ENCODE measurements at places on chromosomes 2 and 18.

- no peak for DNase-seq
These were observed 47.9 kb downstream of the ANKMY1 start for GRCh38 chr2:240509667-240510512.

GRCh38 chr2:98084869-98085238 lies 2.1 kb upstream of the VWA3B start:
- no peak for DNase-seq

DNA sequence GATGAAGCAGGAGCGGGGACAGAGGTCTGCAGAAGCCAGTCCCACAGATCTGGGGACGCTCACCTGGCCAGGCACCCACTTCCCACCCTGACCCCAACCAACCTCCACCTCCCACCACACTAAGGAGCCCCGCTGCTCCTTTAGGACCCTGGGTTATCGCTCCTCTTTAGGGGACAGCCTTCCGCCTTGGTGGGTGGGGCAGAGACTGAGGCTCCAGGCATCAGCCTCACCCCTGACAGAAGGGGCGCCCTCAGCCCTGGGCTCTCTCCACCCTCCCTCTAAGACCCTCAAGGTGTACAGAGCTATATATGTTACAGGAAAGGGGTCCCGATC lies 33.5 kb upstream of the SLC66A3 start:
- DNase-seq, result no peak

DNA sequence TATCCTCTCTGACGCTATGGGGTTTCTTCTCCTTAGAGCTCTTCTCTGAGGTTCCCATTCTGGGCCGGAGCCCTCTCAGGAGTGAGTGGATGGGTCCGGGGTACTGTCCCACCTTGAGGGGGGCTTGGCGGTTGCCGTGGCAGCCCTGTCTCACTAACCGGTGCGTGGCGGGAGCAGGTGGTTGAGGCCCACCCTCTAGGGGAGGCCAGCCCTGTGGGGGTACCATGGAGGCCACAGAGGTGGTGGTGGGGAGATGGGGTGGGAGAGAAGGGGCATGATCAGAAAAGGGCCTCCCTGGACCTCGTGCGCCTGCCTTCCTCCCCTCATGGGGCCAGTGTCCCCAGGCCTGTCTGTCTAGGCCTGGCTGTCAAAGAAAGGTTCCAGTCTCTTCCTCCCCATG lies 22.3 kb downstream of the IGFBP5 start:
- DNase-seq, result no peak

DNA sequence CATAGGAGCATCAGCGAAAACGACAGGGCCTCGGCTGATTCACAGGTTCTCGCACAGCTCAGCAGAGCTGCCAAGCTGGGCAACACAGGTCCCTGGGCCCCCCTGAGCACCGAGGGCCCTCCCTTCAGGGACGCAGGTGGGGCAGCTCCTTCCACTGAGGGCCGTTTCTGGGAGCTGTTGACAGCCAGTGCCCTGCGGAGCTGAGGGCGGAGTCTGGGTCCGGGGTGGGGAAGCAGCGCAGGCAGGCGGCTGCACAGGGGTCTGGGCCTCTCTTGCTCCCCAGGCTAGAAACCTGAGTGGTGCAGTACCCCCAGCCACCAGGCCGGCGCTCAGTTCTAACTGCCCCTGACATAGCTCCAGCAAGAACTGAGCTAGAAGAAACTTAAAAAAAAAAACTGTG lies 65.7 kb downstream of the PXDN start:
- DNase-seq, result no peak

DNA sequence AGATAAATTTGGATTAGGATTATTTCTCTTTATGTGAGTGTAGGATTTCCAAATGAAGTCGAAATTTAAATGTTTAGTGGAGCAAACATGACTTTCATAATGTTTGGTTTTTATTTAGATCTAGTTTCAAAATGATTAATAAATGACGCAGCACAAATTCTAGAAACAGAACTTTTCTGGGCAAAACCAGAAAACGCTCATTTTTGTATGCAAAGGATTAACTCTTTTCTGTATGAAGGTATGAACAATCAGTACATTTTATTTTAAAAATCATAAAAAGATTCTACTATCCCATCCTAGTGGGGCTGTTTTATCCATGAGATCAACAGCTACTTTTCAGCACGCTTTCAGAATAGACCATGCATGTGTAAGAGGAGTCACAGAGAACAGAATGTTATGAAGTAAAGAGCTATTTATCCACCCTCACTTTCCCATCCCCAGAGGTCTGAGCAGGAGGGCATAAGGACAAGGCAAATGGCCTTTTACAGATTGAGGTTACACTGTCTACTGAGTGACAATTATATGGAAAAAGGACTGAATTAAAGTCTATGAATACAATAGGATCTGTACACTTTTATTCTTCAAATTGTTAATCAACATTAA lies 270.8 kb downstream of the ZEB2 start:
- DNase-seq, result no peak

DNA sequence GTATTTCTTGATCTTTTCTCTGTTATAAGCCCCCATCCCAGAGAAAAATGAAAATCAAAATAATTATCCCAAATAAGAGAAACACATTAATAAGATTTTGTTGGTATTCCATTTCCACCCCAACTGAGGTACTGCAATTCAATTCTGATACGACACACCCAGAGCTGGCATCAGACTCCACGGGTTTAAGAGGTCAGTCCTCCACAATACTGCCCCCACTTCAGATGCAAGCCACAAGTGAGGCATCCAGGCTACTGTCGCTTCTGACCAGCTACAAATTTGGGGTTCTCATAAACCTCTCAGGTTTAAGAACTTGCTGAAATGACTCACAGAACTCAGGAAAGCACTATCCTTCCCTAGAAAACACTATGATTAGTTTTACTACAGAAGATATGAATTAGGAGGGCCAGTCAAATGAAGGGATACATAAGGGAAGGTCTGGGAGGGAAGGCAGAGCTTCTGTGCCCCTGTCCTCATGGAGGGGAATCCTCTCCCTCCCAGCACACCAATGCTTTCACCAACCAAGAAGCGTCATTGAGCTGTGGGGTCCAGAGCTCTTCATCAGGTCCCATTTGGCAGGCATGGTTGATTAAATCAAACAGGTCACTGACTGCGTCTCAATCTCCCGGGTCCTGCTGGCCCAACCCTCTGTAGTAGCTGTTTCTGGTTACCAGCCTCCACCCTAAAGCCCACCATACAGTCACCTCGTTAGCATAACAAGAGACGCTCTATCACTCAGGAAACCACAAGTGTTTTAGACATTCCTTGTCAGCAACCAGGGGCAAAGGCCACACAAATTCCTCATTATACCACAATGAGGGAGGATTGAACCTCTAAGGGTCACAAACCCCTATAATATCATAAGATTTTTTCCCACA lies 46.2 kb downstream of the IWS1 start:
- DNase-seq, result no peak

DNA sequence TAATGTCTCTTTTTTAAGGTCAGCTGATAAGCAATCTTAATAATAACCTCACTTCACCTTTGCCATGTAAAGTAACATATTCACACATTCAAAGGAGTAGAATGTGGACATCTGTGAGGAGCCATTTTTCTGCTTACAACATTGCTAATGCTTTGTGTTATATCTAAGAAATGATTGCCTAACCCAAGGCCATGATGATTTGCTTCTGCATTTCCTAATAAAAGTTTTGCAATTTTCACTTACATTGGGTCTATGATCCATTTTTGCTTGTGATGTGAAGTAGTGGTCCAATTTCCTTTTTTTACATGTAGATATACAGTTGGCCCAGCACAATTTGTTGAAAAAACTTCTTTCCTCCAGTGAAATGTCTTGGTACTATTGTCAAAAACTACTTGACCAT lies 22.0 kb downstream of the RELCH start:
- DNase-seq, result no peak

- no peak for DNase-seq
These were observed 141.8 kb upstream of the MYT1L start for GRCh38 chr2:2472881-2473280.

DNA sequence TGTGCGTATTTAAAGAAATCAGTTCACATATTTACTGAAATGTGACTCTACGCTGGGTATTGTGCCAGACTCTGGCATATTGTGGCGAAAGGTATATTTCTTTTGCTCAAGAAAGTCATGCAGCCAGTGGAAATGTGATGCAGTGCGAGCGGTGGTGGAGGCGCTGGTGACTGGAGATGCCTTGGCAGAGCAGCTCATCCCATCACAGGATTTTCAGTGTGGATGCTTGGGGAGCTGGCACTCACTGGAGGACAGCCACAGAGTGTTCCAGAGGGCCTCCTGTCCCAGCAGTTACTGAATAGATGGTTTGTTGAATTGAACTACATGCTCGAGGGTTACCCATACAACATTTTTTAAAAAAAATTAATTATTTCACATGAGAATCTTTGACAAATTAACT lies 117.6 kb downstream of the ZNF407 start:
- no peak for DNase-seq

- no peak for DNase-seq
These were observed 310.4 kb upstream of the NT5C1B start for GRCh38 chr2:18899725-18900124.

DNA sequence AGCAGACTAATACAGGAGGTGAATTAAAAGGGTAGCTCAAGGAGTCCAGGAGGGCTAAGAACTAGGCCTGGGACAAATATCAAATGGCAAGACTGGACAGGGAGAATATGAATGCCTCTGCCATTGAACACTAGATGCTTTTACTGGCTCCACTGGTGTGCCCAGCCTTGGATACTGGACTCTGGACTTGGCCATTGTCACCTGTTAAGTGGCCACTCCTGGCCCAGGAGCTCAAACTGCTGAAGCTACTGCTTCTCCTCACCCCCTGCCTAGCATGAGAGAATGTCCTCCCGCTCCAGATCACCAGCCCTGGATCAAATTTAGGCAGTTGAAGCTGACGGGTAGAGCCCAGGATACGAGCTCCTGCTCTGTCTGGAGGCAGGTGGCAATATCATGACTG lies 170.8 kb downstream of the DDX1 start:
- no peak for DNase-seq

DNA sequence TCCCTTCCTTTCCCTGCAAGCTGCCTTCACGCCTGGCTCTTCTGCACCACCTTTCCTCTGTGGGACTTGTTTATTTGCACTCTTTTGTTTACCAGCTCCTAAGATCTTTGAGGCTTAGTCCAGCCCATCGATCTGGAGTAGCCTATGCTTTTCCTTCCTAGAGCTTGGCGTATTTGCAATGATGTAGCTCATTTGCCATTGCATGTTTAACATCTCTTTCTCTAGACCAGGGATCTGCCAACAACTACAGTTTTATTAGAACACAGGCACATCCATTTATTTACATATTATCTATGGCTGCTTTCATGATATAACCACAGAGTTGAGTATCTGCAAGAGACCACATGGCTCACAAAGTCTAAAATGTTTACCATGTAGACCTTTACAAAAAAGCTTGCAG lies 150.4 kb downstream of the RAPGEF4 start:
- DNase-seq, result no peak

GRCh38 chr18:7902399-7902839 lies 335.3 kb downstream of the PTPRM start:
- no peak for DNase-seq

GRCh38 chr2:239769554-239770245 lies 255.4 kb downstream of the NDUFA10 start:
- DNase-seq, result no peak

GRCh38 chr2:239212121-239212928 lies 188.5 kb downstream of the HDAC4 start:
- no peak for DNase-seq

DNA sequence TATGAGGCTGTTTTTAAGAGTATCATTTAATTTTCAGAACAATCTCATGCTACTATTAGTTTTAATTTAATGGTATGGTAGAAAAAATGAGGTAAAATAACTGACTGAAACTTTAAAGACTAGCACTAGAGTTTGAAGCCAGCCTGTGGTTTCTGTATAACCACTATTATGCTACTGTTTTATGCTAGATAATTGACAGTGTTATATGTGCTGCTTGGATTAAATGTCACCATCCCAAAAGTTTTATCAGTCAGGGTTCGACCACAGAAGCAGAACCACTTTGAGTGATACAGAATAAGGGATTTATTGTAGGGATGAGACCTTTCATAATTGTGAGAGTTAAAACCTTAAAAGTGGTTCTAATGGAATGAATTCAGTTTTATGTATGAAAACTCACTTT lies 271.6 kb downstream of the PTGR3 start:
- no peak for DNase-seq

- no peak for DNase-seq
These were observed 154.1 kb downstream of the SMAD7 start for GRCh38 chr18:48796491-48797205.

DNA sequence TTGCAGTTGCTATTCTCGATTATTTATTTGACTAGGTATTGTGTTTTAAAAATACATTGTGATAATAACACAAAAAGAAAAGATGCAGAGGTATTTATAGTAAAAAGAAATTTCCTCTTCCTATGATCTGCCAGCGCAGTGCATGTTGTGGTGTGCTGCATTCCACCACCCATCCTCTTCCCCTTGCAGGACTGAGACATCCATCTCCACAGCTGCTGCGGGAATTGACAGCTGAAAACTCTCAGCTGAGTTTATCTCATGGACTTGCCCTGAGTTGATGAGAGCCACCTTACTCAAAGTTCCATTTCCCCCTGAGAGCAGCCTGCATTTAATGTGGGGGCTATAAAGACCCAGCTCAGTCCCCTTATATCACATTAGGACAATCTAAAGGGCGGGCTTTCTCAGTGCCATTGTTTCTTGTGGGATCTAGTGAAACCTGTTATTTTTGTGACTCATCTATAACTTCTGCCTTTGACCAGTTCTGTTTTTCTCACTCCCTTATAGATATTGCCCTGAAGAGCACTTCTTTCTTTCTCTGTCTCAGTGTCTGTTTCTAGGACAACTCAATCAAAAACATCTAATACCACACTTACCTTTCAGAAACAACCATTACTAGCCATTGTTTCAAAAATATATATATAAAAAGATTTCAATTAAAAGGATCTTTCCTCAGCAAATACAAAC lies 698.5 kb downstream of the NR4A2 start:
- no peak for DNase-seq

- no peak for DNase-seq
These were observed 111.4 kb downstream of the ZNF516 start for GRCh38 chr18:76383636-76384035.

- no peak for DNase-seq
These were observed 32.9 kb upstream of the ITGB6 start for GRCh38 chr2:160232905-160233475.

GRCh38 chr18:59650266-59650820 lies 46.9 kb downstream of the CCBE1 start:
- DNase-seq, result no peak
